ENCODE measurements at places on chromosomes 1 and 21. TPM values are rescaled to one million over a fixed set of nuclear protein-coding genes. Genes with fewer than 3 reads are reported as not detected.

DNA sequence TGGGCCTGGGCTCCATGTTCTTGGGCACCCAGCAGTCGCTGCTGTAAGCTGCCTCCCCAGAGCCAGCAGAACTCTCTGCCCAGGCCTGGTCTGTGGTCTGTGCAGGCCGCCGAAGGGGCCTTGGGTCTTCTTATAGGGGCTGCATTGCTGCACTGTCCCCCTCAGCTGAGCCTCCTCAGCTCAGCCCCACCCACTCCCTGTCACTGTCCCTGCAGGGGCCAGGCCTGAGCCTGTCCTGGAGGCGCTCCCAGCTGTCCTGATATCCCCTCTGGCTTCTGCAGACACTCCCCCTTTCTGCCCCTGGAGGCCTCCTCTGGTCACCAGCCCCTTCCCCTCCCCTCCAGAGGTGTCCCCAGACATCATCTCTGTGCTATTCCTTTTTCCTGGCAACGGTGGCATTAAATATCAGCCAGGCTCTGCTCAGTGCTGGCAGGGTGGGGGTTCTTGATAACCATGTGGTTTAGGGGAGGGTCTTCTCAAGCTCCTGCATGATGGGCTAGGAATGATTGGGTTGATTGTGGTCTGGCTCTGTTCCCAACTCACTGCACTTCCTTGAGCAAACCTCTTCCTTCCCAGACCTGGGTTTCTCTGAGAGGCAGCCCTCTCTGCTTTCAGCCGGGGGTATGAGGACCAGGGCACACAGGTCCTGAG is 3.7 kb upstream of the FOXO6 start:
- no peak for DNase-seq

DNA sequence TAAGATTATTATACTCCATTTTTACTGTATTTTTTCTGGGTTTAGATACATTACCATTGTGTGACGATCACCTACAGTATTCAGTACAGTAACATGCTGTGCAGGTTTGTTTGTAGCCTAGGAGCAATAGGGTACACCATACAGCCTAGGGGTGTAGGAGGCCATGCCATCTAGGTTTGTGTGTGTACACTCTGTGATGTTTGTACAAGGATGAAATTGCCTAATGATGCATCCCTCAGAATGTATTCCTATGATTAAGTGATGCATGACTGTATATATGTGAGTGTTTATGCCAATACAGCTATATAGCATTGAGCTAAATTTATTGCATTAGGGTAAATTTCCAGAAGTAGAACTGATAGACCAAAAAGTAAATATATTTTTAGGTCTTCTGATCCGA is 23.3 kb downstream of the TUFT1 start:
- no peak for DNase-seq

DNA sequence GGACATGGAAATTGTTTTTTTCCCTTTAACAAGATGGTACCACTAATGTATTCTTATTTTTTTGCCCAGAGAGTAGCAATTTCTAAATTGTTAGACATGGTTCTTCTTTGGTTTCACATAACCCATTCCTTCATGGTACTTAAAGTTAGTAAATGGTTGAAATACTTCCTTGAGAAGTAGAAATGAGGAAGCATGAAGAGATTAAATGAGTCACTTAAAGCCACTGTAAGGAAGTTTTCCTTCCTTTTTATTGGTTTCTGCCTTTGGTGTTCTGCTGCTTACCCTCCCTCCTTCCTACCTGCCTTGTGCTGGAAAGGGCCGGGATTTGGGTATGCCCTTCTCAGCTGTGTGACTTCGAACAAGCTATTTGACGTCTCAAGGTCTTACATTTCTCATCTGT is 101.0 kb downstream of the KIF26B start:
- no peak for DNase-seq

GRCh38 chr1:202967684-202968281 is 726 bp upstream of the CYB5R1 start:
- peak; percentile 58 for DNase-seq

DNA sequence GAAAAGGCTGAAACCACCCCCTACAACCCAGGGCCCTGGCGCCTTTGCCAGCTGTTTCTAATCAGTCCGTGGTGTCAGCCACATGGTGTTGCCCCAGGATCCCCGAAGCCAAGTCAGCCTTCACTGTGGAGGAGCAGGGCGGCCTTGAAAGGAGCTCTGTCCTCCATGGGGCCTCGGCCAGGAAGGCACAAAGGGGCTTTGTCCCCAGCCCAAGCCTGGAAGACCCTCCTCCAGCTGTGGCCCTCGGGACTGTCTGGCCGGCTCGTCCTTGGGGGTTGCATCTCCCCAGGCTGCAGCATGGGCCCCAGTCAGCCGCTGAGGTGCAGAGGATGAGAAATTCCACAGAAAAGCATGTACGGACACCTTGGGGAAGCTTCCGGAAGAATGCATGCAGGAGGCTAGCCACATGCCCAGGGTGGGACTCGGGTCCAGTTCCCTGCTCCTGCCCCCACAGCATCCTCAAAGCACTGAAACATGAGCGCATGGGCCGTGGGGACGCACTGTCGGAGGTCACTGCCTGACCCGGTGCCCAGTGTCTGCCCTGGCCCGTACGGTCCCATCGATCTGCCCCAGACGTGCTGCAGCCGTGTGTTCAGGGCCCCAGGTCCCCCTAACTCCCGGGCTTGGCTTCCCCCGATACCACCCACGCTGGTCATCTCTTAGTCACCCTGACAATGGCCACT is 38.6 kb upstream of the POFUT2 start:
- DNase-seq, result no peak

- peak; percentile 86 for DNase-seq
Observed at GRCh38 chr1:37682334-37682987, 9.9 kb upstream of the CDCA8 start.

GRCh38 chr1:151508833-151509232 is 2.4 kb upstream of the CGN start:
- DNase-seq, result no peak

DNA sequence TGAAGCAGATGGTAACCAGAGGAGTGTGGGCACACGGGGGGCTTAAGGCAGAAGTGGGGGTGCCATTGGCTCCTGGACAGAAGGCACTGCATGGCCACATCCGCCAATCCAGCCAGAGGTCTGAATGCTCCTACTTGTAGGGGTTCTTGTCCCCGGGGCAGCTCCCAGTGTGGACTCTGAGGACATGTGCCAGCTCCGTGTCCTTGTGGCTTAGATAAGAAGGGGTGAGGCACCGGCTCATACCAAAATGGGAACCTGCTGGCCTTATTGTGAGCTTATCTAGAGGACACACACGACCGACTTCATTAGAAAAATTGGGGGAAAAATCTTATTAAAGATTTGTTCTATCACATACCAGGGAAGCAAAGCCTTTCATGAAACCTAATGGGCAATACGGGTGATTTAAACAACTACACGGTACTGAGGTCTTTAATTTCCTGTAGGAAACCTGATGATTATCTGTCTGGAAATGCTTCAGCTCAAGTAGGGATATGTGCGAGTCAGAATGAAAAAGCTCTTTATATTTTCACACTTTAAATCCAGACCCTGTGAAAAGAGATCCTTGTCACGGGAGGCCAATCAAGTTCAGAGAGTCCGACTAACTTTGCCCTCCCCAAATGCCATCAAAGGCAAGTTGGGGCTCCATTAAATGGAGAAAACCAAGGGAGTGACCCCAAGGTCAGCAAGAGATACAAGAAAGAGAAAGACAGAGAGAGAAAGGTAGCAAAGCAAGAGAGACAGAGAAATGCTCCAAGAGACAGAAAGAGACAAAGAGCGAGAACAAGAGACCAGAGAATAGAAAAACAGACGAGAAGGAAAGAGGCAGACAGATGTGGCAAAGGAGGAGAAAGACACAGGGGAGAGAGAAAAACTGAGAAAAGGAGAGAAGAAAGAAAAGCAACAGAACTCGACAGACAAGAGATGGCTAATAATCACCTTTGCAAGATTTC is 14.1 kb upstream of the KCNN3 start:
- no peak for DNase-seq

DNA sequence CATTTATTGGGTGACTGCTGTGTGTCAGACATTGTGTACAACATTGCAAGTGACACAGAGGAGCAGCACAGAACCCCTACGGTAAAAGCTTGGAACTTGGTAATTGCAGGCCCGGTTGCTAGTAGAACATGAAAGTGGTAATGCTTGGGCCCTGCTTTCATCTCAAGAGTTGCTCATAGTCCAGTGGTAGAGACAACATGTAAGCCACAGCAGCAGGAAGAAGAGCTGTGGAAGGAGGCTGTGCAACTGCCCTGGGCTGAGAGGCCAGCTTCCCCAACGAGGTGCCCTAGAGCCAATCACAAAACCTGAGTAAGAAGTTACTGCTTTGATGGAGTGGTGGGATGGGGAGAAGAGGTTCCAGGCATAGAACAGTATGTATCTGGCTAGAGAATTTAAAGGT is 18.4 kb downstream of the CNIH4 start:
- peak; percentile 30 for DNase-seq

DNA sequence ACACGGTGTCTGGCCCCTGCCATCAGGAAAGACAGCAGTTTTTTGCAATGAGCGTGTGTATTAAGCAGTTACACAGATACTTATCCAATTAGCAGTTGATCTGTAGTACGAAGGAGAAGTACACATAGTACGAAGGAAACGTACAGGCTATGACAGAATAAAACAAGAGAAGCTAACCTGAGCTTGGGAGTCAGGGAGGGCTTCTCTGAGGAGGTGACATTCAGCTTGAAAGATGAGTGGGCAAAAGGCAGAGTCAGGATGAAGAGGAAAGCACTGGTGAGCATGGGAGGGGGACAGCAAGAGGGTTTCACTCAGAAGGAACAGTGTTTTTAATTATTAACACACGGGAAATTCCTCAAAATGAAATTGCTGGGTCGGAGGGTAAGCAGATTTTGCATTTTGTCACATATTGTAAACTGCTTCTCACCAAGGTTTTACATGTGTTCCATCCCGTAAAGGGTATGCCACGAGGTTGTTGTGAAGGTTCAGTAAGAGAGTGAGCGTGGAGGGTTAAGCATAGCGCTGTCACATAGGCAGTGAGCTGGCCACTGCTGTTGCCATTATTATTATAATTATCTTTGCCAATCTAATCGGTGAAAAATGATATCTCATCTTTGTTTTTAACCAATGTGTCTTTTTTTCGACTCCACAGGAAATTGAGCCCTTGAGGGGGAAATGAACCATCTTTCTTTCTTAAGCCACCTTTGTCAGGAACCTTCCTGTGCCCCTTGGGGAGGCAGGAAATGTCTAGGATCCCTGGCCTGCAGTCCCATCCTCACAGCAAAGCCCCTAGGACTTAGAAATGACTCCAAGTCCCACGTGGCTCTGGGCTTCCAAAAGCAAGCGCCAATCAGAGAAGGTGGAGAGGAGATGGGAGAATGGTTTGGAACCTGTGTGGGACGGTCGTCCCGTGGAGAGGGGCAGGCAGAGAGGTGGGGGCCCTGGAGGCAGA is 47.3 kb upstream of the POU3F1 start:
- DNase-seq, result no peak

DNA sequence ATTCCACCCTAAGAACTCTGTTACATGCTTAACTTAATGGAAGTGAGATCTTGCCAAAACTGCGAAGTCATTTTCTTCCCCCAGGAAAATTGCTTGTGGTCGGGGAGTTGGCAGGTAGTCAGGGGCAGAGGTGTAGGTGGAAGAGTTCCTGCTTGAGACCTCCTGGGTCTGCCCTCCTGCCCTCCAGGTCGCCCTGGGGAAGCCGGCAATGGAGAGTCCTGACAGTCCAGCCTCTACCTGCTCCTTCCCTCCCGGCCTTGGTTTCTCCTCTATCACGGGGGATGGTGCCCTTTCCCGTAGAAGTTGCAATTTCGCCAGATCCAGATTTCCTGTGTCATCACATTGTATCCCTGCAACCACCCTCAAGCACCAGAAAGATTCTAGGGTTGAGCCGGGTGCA is 463.8 kb downstream of the MATN1 start:
- DNase-seq, result no peak

- no peak for DNase-seq
Observed at GRCh38 chr1:91135799-91136198, 114.0 kb upstream of the ZNF644 start.

GRCh38 chr1:111770916-111771315 is 15.2 kb downstream of the DDX20 start:
- no peak for DNase-seq

DNA sequence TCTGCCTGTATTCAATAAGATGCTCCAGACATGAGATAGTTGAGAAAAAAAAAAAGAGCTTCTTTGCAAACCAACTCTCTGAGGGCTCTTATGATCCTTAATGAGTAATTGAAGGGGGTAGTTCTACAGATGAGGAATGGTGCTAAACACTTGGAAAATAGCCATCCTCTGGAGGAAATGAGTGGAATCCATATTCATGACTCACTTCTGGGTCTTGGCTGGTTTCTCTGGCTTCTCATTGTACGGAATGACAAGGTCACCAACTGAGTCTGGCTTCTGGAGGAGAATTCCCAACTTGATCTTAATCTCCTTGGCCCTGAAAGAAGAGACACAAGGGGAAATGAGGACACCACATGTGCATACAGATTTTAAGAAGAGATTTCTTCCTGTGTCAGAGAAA is 34.7 kb downstream of the RGS5 start:
- DNase-seq, result no peak

DNA sequence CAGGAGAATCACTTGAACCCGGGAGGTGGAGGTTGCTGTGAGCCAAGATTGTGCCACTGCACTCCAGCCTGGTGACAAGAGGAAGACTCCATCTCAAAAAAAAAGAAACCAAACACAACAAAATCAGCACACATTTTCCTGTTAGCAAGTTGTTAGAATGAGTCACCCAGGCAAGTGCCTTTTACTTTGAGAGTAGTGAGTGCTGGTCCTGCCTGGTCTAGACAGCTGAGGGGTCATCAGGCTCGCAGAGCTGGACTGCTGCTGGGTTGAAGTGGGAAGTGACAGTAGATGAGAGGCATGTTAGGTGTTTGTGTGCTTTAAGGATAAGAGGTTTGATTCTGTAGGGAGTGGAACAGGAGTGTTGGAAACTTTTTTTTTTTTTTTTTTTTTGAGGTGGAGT is 31.9 kb downstream of the GNPAT start:
- DNase-seq, result no peak

DNA sequence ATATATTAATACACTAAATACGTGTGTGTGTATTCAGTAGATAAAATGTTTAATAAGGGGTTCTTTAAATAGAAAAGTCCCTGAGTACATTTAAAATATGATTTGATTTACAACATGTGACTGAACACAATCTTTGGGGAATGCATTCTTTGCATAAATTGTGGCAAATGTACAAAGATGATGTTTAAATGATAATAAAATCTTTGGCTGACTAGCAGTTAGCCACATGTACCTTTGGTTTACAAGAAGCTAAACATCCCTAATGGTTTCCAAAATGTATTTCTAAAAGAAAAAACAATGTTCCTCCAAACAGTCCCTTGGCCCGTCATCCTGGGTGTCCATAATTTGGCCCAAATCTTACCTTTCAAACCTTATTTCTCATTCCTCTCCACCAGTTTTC is 106.4 kb upstream of the MARK1 start:
- no peak for DNase-seq

DDI2 gene
- total RNA-seq, result 31.1 TPM

ANKRD35 gene
- 0.76 TPM for total RNA-seq

ADGRL2 gene
- total RNA-seq, result not detected

Data from activated CD8-positive, alpha-beta T cell treated with anti-CD3 and anti-CD28 coated beads, Interleukin-2, amount 10 ng/mL, durations not matched to agents 7 days and 5 days (primary cell).